ENCODE measurements at places on chromosomes 3 and 15.

DNA sequence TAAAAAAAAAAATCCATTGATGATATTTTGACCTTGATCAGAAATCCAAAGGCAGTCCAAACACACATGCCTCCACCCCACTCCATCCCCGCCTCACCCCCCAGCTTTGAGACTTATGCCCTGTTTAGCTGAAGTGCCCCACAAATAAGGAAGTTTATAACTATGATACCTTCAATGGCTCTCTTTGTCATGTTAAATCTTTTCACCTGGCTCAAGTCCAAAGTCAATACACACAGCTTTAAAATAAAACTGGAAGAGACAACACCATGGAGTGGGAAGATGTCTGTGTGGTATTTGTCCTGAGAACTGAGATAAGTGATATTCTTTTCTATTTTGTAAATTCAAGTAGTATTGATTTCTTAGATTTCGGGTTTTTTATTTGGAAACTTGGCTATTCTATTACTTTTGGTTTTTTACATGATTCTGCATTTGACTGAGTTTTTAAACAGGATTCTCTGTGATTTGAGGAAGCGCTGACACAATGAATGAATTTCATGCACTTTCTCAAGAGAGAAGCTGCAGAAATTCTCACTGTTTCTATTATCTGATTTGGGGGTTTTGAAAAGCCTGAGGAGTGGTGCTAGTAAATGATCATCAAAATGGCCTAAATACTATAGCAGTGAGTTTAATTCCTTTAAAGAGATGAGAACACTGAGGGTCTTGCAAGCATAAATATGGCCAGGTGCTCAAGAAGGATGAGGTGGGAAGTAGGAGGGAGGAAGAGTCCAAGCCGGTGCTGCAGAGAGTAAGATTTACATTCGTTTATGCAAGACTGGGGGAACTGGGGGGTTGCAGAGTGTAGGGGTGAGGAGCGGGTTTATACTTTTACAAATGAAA lies 5.2 kb downstream of the FOXB1 start:
- no peak for DNase-seq

DNA sequence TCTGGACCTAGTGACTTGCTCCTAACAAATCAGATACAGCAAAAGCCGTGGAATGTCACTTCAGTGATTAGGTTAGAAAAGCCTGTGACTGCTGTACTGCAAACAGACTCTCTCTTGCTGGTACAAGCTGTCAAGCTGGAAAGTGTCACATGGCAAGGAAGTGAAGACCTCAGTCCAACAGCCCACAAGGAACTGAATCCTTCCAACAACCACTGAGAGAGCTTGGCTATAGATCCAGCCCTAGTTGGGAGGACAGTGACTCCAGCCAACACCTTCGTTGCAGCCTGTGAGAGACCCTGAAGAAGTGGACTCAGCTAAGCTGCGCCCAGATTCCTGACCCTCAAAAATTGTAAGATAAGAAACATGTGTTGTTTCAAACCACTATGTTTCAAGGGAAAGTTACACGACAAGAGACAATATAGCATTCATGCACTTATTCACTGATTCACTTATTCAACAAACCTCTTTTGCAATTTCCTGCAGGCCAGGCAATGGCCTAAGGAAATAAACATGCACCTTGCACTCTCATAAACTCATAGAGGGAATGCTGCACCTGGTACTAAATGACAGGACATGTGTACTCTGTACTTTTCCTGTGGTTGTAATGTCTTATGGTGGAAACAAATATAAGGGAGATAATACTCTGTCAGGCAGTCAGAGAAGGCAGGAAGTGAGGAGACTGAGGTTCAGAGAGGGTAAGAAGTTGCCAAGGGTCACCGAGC lies 142.9 kb downstream of the CADPS start:
- DNase-seq, result no peak

DNA sequence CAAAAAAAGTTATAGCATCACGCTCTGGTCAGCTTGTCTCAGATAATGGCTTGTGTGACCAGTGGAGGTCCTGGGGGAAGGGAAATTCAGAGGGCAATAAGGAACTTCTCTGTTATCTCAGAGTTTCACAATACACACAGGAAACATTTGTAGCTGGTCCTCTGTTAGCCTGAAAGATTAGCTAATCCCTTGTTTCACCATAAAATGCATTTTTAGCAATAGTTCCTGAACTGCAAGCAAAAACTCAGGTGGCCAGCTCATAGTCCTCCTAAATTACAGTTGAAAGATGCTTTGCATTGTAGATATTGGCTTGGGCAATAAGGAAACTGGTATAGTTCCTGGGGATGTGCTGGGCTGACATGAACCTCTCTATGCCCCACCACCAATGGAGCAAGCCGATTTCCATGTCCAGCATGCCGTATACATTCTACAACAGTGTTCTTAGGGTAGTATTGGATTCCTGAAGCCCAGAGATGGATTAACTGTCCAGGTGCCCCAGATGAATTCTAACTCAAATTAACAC lies 141.5 kb upstream of the TBL1XR1 start:
- DNase-seq, result peak; percentile 56

DNA sequence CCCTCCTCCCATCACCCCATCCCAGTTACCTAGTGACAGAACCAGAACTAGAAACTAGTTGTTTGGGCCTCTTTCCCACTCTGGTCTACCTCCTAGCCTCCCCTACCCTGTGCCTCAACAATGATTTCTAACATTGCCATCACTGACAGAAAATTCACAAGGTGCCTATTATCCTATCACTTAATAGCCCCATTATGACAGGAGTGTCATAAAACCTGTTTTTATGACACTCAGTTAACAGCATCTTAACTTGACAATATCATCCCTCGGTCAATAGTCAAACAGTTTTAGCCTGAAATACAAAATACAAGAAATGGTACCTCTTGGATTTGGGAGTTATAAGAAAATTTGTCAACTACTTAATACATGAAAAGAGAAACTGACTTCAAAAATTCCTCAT lies 46.5 kb downstream of the ULK4 start:
- no peak for DNase-seq

DNA sequence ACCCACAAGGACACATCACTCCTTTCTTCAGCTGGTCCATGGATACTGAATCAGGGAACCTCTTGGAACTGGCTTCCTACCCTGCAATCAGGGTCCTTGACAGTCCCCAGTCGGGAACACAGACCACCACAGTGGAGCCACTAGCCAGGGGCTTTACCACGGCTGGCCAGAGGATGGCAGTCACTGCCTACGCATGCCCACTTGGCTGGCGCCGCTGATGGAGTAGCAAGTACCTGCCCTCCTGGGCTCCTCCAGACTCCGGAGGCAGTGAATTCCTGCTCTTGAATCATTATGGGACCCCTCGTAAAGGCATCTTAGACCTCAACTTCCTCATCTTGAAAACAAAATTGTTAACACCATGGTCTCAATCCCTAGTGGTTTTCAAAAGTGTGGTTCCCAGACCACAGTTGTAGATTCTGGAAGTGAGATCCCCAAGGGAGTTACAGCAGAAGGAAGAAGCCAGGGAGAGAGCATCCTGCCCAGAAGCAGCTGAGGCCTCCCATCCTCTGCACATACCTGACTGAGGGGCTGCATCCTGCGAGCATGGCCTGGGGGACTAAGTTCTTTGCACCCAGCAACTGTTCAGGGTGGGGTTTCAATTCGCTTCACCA lies 9.1 kb upstream of the SKIC8 start:
- peak; percentile 69 for DNase-seq

DNA sequence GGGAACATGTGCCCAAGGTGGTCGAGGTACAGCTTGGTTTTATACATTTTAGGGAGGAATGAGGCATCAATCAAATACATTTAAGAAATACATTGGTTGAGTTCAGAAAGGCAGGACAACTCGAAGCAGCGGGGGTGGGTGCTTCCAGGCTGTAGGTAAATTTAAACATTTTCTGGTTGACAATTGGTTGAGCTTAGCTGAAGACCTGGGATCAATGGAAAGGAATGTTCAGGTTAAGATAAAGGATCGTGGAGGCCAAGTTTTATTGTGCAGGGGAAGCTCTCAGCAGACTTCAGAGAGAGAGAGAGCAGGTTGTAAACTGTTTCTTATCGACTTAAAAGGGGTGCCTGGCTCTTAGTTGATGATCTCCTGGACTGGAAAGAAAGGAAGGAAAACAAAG lies 11.3 kb downstream of the CPN2 start:
- no peak for DNase-seq

GRCh38 chr15:78944202-78944625 lies 632 bp downstream of the CTSH start:
- DNase-seq, result no peak

- no peak for DNase-seq
These were observed 10.8 kb downstream of the GATA2 start for GRCh38 chr3:128482175-128482574.

DNA sequence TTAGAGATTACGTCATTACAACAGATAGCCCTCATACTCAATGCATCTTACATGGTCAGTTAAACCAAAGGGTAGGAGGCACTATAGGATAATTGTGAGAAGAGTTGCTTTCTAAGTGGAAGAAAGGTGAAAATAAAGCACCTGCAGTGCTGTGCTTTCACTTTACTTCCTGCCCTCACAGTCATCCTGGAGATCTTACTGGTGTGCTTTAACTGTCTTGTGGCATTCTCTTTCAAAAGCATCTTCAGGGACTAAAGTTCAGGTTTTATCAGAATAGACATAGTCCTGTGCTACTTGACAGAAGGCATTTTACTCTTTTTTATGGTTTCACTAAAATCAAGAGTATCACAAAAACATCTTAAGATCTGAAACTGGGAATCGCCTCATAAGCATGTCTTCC lies 286.6 kb downstream of the ZBTB20 start:
- DNase-seq, result no peak

- no peak for DNase-seq
These were observed 10.1 kb upstream of the CAMK1 start for GRCh38 chr3:9779721-9780457.

- DNase-seq, result no peak
These were observed 82.5 kb downstream of the DCLK3 start for GRCh38 chr3:36681867-36682266.

- DNase-seq, result peak; percentile 33
These were observed 876 bp downstream of the PLSCR1 start for GRCh38 chr3:146543461-146544001.

DNA sequence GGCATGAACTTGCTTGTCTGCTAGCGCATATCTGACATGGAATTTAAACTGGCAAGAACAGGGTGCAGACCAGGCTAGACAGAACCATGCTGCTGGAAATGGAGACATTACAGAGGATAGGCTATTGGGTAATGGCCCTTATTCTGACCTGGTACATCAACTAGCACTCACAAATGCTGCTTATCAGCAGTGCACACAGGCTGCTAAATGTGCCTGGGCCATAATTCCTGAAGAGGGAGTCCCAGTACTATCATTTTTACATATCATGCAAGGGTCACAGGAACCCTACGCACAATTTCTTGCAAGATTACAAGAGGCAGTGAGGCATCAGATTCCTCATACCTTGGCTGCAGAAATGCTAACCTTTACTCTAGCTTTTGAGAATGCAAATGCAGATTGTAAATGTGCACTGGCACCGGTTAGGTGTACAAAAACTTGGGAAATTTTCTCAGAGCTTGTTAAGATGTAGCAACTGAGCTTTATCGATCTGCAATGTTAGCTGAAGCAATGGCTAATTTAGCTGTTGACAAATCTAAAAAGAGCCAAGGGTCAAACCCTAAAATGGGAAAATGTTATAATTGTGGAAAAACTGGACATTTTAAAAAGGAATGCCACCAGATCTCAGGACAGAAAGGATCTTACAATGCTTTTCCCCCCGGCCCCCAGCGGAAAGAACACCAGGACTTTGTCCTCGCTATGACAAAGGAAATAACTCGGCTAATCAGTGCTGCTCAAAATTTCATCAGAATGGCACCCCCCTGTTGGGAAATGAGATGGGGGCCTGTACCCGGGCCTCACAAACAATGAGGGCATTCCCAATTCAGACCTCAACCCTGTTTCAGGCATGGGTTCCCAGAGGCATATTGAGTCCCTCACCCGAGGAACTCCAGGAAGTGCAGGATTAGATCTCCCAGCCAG lies 21.1 kb downstream of the CCRL2 start:
- no peak for DNase-seq

GRCh38 chr3:110577854-110578253 lies 493.8 kb upstream of the NECTIN3 start:
- DNase-seq, result no peak

DNA sequence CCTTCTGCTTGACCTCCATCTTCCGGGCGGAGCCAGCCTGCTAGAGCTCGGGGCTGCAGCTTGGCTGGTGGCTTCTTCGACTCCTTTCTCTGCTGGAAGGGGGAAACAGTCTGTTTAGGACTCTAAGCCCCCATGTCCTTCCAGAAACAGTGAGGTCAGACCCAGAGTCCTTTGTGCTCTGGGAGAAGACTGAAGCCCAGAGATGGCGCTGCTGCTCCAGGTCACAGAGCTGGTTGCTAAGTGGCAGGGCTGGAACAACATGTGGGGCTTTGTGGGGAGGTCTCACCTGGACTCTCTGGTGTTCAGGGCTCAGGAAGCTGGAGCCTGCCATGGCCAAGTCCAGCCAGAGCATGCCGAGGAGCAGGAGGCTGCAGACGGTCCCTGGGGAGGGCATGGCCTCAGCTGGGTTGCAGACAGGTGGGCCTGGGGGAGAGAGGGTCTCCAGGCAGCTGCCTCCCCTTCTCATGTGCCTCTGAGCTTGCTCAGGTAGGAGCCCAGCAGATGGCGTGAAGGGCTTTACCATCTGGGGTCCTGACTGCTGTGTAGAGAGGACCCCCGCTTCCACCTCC lies 2.9 kb downstream of the GHRL start:
- no peak for DNase-seq

- no peak for DNase-seq
These were observed 54.6 kb downstream of the CCR3 start for GRCh38 chr3:46296826-46297225.

DNA sequence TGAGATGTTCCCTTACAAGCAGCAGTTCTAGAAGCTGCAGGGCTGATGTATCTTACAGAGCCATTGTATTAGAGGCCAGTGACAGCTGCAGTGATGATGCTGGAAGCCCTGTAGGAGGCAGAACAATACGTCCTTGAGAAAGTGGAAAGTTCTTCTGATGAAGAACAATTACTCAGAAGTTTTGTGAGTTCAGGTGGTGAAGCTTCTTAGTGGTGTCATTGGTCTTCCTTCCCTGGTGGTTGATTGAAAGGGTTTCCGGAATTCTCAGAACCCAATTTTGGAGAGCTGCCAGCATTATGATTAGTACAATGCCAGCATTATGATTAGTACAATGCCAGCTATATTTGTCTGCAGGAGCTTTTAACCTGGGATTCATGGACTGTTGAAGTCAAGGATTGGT lies 356.4 kb downstream of the MFSD1 start:
- no peak for DNase-seq

GRCh38 chr3:77254967-77255831 lies 215.3 kb downstream of the ROBO2 start:
- DNase-seq, result peak; percentile 51

GRCh38 chr3:26375843-26376530 lies 246.6 kb upstream of the LRRC3B start:
- DNase-seq, result no peak

- DNase-seq, result no peak
These were observed 406.8 kb downstream of the MCTP2 start for GRCh38 chr15:94638183-94638582.

DNA sequence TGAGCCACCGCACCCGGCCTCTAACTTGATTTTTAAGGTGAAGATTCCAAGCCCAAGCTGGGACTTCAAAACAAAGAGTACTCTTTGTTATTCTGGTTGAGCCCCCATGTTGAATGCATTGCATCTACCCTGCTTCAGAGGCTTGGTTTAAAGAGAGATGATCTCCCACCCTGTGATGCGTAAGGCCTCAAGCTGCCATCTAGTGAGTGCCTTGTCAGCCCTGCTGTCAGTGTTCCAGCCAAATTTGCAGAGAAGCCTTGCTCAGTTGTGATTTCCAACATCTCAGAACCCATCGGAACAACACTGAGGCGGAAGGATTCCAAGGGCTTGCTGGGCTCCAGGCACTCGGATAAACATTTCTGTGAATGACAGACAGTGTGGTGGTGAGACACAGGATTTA lies 210.7 kb upstream of the RGMA start:
- no peak for DNase-seq

- DNase-seq, result no peak
These were observed 5.6 kb downstream of the RPS27L start for GRCh38 chr15:63151665-63152064.
